Frontal cortex (tissue), 4 donors: ENCODE measurements at places on chromosomes 3 and 15.
A peak's percentile ranks its signal among the peaks of the same experiment; 100 is the strongest.

DNA sequence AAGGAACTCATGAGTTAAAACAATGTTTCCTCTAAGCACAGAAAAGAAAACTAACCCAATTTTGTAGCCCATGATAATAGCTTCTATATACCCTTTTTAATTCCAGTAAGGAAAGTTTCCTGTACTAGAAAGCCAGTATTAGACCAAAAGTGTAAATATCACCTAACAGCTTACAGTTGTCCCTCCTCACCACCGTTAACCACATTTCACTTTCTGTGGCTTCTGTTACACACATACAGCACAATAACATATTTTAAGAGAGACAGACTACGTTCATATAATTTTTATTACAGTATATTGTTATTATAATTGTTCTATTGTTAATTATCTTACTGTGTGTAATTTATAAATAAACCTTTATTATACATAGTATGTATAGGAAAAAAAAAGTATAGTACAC is 74.1 kb downstream of the ZNF280D start:
- no peak for DNase-seq

DNA sequence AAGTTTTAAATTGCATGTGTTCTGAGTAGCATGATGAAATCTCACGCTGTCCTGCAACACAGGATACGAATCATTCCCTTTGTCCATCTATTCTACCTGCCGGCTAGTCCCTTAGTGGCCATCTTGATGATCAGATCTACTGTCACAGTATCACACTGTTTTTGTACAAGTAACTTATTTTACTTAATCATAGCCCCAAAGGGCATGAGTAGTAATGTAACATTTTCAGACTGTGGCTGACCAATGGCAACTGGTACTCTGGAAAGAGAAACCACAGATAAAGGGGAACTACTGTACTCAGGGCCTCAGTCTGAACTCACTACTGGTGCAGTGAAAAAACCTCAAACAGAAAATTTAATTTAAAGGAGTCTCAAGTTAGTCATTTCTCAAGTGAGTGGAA is 127.3 kb upstream of the MRPL3 start:
- DNase-seq, result no peak

DNA sequence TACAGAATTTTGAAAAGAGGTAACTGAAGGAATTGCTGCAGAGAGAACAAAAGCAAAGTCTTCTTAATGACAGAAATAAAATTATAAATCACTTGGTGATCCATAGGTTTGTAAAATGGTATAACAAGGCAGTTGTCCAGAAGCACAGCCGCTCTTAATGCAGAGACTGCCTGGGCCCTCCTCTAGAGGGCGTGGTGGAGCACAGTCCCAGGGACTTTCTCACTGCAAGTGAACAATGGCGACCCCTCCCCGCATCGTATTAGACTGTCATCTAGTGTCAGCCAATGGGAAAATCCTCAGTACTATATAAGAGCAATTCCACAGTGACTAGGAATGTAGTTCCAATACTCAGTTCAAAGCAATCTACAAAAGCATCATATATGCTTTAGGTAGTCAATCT is 26.4 kb upstream of the ZBED2 start:
- DNase-seq, result no peak

DNA sequence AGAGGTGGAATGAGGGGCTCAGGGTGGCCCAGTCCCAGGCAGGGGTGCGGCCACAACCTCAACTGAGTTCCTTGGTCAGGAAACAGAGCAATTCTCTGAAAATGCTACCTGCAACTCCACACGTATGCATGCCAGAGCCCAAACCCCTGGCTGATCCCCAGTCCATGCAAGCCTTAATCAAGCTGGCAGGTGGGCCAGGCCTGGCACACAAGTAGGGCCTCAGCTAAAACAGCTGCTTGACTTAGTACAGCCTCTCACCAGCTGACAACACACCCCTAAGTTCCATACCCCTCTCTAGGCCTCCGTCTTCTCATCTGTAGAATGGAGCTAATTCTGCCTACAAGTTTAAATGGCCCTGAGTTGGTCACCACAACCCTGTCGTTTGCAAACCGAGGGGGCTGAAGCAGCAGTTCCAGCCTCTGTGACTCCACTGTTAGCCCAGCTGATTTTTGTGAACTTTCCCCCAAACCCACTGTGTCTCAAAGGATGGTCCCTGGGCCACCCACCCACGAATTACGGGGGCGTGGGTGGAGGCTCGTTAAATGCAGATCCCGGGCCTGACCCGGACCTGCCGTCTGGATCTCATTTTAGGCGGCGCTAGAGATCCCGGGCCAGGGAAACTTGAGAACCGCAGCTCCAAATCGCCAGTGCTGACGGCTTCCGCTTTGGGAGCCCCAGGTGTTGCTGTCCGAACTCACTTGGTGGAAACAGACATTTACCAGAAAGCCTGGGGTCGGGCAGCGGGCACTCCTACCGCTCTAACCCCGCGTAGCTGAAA is 927 bp downstream of the CHDH start:
- peak; percentile 55 for DNase-seq

DNA sequence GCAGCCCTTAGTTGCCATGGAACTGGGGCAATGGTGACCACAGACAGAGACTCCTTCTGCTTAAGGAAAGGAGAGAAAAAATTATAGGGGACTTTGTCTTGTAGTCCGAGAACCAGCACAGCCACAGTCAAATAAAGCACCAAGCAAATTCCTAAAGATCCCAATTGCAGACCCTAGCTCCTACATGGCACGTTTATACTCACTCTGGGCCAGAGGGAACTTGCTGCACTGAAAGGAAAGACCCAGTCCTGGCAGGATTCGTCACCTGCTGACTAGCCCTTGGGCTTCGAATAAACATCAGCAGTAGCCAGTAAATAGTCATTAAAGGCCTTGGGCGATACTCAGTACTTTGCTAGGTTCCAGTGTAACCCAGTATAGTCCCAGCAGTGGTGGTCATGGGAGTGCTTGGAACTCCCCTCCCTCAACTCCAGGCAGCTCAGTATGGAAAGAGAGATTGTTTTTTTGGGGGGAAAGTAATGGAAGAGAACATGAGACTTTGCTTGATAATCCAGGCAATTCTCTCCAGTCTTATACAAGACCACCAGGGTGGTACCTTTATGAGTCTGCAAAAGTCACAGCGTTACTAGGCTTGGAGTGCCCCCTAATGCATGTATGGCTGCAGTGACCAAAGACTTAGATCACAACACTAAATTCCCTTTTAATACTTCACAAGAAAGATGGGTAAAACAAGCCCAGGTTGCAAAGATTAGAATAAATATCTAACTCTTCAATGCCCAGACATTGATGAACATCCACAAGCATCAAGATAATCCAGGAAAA is 66.4 kb upstream of the AGTR1 start:
- DNase-seq, result no peak

GRCh38 chr3:189513281-189514117 is 117.7 kb upstream of the TP63 start:
- no peak for DNase-seq

DNA sequence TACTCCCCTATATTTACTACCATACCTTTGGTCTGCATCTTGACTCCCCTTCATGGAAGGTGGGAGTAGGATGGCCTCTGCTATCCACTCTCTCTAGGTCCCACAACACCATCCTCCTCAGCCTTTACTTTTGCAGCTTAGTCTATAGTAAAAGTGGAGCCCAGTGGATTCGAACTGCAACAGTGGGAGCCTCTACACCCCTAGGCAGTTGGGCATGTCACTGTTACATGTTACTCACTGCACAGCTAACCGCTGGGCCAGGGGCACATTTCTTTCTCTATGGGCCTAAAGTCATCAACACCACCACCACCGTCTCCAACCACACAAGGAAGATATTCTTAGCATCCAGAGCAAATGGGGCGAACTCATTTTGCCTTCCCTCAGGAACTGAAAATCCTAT is 62.9 kb downstream of the KLF13 start:
- DNase-seq, result no peak

- no peak for DNase-seq
Observed at GRCh38 chr3:17021614-17022013, 136.9 kb downstream of the PLCL2 start.

GRCh38 chr3:112302881-112303763 is 9.1 kb upstream of the SLC9C1 start:
- DNase-seq, result no peak

- no peak for DNase-seq
Observed at GRCh38 chr3:150588027-150588830, 14.9 kb upstream of the SELENOT start.

GRCh38 chr3:122365073-122365472 is 18.0 kb downstream of the MIX23 start:
- no peak for DNase-seq

DNA sequence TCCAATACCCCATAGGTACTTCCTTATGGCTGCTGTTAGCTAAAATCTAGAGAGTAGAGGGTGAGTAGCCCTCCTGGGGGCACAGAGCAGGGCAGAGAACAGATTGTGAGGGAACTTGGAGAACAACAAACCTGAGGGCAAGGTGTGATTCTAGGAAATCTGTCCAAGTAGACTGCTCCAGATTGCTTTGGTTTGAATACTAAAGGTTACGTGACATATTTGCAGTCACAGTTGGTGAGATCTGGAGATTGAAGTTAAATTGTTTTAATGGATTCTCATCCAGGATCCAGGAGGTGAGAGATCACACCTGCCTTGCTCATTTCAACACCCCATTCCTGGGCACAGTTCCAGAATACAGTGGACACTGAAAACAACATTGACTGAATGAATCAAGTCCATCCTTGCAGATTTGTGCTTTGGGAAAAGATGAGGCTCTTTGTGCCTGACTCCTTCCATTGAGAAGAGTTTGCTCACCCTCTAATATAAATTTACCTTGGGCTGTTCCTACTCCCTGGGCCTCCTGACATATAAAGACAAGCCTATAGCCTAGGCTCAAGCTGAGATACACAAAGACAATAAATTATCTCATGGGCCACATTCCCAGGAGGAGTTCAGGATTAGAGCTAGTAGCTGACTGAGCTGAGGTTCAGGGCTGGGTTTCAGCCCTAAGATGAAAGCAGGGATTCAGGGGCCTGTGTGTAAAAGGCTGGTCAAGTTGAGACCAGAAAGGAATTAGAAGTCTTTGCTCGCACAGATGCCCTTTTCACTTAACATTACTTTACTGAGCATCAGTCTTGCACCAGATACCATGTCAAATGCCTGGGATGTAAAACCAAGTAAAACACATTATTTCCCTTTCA is 400.9 kb upstream of the MCTP2 start:
- DNase-seq, result no peak

GRCh38 chr15:27958911-27959578 is 140.1 kb downstream of the OCA2 start:
- DNase-seq, result peak; percentile 28

DNA sequence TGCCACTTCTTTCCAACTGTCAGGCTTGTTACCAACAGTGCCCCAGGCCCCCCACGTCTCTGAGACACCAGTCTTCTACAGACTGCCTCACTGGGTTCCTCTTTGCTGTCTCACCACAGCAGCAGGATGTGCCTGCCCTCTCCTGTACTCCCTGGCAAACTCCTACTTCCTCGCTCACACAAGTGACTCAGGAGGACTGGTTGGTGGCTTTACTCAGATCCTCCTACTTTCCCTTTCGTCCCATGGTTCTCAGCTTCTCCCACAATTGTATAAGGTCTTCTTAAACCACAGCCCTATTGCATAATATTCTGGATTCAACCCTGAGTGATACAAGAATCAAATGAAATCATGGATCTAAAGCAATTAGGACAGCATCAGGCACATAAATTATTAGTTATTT is 246.6 kb upstream of the PROK2 start:
- DNase-seq, result no peak

GRCh38 chr3:195246581-195246995 is 24.4 kb downstream of the XXYLT1 start:
- DNase-seq, result no peak

- DNase-seq, result no peak
Observed at GRCh38 chr15:68512598-68512997, 66.2 kb upstream of the CORO2B start.

DNA sequence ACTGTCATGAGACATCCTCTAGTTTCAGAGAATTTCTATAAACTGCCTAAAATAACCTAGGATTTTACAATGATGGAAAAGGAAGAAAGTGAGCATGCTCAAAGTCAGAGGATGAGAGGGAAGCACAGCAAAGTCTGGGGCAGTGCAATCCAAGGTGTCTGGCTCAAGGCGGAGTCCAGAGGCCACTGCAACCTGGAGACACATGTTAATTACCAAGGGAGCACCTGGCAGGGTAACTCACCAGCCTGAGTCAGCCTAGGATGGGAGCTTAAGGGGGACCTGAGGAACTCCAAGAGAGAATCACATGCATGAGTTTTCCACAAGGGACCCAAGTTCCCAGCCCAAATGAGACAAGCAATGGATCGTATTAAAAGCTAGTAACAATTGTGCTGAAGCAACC is 49.8 kb downstream of the PLD1 start:
- no peak for DNase-seq

GRCh38 chr3:113194823-113195401 is 16.4 kb upstream of the BOC start:
- no peak for DNase-seq

DNA sequence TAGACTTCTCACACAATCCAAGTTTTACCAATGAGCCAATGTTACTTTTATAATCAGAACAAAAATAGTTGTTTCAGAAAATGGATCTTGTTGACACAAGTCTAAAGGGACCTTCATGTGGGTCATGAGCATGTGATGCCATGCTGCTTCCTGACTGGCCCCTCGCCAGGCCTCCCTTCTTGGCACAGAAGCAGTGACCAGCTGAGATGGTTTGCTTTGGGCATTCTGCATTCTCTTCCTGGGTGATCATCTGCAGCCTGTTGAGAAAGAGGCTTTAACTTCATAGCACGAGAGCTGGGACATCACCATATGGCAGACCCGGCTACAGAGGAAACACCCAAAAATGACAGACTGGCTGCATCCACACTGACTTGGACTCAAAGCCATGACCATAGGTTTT is 45.7 kb downstream of the TGM4 start:
- DNase-seq, result no peak

DNA sequence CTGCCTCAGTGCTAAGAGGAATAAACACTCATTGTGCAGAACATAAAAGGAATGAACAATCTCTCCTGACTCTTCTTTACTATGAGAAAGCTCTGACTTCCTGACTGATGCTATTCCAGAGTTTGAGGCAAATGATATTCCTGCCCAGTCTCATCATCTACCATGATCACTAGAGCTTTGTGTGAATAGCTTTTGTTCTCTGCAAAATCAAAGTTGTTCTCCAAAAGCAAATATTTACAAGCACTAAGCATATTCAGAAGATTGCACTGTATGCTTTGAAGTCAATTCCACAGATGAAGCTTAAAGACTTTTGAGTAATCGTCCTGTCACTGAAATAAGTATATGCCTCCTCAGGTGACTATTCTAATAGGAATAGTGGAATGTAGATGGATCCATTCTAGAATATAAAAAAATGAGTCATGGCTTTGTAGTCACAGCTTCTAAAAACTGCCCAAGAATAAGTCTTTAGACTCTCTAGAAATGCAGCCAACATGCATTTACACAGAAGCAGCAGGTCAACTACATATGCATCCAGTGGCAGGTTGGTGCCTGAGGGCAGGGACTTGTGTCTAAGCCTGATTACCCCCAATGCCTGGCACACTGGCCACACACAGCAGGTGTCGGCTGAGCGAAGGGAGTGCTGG is 34.6 kb downstream of the TNFAIP8L3 start:
- no peak for DNase-seq

DNA sequence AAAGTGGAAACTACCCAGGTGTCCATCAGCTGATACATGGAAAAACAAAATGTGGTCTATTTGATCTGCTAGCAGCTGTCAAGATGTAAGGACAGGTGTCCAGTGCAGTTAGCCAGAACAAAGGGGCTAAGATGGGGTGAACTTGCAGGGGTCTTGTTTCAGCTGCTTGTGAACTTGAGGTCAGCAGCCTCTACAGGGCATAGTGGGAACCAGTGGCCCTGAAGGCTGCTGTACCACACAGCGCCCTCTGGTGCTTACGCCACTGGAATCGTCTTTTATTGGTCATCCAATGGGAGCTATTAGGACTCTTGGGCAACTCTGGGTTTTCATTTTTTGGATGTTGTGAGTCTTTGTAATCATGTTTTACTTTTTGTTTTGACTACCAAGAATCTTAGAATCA is 62.2 kb upstream of the CTSH start:
- no peak for DNase-seq
